Caudate nucleus (tissue), 63 donors: ENCODE measurements at places on chromosomes 11 and 22.

DNA sequence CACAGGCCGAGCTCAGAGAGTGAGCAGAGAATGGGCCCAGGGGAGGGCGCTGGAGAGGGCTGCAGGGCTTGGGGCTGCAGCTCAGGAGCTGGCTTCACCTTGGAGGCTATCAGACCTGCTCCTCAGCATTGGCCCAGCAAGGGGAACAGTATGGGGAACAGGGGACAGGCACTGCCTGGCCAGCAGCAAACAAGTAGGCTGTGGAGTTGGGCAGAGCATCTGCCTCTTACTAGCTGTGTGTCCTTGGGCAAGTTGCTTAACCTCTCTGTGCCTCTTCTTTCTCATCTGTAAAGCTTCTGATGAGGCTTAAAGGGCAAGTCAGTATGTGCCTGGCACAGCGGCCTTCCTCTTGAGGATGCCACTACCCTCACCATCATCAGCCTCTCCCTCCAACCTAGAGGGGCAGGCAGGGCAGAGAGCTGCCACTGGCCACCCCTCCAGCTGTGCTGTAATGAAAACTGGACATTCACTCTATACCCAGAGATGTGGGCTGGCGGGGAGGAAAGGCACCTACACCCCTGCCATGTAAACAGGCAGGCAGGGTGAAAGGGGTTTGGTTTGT, 7.5 kb upstream of the CDKN1C start:
- no peak for DNase-seq

DNA sequence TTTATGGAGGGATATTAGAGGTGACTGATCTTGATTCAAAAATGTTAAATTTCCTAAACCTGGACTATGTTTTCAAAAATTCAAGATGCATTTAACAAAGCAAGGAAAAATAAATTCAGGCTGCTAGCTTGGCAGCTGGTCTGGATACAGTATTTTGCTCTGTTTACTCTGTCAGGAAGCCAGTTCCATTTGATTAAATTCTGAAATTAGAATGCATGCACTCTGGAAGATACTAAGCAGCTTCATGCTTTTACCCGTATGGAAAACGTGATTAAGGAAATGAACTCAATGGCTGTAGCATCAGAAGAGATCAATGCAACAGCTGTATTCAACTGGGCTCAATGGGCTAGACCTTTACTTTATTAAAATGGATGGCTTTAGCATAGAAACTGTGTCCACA, 14.2 kb downstream of the C11orf71 start:
- no peak for DNase-seq

DNA sequence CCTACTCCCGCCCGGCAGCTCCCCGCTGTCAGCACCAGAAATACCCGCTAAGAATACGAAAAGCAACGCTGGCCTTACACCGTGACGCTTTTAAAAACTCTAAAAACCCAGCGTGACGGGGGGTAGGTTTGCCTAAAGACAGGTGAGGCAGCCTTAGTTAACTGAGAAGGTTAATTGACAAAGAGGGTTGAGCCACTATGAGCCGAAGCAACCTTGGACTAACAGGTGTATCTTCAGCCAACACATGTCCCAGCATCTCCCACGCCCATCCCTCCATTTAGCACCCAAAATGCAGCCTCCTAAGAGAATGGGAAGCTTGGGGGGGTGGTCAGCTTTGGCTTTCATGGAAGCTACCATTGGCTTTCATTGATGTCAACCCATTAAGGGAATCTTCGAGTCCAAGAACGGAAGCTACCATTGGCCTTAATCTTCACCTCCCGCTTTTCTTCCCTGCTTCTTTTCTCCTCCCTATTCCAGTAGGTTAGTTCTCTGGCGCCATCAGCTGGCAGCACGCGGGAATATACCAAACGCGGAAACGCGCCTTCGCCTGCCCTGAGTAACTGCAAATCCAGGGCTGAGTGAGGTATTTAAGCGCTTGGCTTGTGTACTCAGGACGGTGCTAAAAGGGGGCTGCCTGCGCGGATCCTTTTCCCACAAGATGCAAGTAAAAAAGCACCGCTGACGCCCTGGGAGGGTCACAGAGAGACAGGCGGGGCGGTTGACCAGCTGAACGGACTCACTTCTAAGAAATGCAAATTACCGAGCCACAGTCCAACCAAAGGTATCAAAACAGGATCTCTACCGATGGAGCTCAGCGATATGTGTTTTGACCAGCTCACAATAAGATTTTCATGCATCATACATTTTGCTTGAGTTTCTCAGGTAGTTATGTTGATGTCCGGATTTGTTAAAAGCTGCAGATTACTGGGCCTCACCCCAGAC, 38.5 kb upstream of the GLYATL1 start:
- peak; percentile 62 for DNase-seq

GRCh38 chr22:25062386-25063085, 110.0 kb downstream of the KIAA1671 start:
- no peak for DNase-seq

DNA sequence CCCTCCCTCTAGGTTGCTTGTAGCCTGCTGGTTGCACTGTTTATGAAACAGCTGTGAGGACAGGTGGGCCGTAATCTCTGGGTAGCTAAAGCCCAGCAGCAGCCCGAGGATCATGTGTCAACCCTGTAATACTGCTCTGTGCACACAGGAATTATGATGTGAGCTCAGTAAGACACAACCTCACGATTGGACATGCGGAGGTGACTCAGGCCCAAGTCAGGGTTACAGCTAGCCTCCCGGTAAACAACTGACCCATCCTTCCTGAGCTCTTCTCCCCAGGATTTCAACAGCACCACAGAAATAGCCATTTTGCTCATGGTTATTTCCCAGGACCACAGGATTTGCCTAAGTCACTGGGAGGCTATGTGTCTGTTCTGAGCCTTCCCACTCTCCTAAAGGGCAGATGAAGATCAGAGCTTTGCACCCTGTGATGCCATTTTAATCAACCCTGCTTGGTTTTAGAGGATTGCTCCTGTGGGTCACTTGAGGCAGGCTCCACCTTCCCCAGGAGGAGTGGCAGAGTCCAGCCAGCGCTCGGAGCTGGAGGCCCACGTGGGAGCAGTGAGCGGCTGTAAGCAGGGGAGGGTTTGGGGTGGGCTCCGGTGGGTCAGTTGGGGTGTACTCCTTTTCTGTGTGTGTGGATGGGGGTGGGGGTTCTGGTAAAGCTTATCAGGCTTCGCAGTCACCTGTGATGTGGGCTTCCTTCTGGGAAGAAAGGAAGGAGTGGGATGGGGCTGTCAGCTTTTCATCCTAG, at the start of gene AMPD3:
TSS of gene AMPD3 (plus strand) at position 387 of the 754 bp plus-strand sequence. CDS start 6,256 bp downstream, outside the sequence.
- no peak for DNase-seq

- DNase-seq = no peak
These were observed 1.0 kb downstream of the CUL5 start for GRCh38 chr11:108009497-108010370.

GRCh38 chr11:235609-235996, 539 bp downstream of the SIRT3 start:
- DNase-seq = no peak

- DNase-seq = no peak
These were observed 18.5 kb upstream of the OR4A16 start for GRCh38 chr11:55324500-55324899.

DNA sequence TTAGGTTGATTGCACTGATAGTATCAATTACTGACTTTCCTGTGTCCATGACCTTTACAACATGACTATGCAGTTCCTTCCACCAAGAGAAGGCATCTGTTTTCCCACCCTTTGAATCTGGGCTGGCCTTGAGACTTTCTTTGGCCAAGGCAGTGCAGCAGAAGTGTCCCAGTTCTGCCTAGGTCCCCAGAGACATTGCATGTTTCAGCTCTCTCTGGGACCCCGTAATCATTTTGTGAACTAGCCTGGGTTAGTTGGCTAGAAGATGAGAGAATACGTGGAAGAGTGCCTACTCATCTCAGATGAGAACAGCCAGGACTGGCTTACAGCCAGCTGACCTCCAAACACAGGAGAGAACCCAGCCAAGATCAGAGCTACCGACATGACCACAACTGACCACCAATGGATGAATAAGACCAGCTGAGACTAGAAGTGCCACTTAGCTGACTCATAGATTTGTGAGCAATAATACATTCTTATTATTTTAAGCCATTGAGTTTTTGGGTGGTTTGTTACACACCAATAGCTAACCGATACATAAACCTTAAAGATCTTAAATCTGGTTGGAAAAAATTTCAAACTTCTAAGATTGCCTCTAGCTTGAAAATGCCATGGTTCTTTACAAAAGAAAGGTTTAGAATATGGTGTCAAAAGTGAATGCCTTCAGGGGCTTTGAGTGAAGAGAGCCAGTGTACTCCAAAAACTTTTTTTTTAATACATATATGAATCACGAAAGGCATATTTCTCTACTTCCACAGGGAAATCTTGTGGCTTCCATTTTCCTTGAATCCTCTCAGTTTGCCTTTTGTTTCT, 145.2 kb downstream of the FBXO7 start:
- DNase-seq = no peak

GRCh38 chr11:1659506-1659905, 29.9 kb downstream of the KRTAP5-5 start:
- DNase-seq = no peak

DNA sequence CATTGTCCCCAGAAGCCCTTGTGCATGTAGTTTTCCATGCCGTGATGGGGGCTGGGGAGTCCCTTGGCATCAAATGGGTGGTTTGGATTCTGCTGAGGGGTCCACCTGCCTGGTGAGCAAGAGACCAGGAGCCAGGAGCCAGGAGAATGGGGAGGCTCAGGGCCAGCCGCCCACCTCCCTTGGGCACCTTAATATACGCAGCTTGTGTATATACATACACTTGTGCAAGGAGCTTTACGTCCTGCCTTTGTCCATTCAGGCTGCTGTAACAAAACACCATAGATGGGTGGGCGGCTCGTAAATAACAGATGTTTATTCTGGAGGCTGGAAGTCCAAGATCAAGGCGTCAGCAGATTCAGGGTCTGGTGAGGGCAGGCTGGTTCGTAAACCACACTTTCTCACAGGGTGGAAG, 62.5 kb downstream of the SMIM38 start:
- DNase-seq = no peak

DNA sequence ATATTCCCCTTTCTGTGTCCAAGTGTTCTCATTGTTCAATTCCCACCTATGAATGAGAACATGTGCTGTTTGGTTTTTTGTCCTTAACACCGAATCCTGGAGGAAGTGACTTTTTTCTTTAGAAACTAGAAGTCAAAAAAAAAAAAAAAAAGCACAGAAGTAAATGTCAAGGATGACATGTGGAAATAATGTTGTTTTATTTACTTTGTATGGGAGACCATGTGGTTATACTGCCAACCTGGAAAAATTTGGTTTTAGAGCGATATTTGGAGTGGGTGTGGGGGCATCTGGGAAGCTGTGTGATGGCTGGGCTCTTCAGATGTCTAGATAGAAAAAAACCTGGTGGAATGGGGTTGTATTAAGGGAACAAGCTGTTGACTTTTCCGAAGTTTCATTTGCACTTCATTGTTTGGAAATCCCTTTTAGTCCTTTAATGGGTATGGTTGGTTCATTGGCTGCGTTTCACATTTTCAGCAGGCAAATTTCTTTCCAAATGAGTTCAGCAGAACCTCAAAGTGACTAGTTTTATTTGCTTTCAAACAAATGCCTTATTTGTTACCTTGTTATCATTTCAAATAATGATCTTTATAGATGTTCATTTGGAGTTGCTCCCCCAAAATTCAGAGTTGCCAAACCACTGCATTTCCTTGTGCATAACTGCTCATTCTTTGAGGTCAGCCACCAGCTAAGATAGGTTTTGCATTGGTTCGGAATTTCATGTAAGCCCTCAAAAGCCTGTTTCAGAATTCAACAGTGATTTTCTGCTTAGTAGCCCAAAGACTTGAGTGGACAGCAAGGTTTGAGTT, 508.2 kb downstream of the METTL15 start:
- DNase-seq = no peak

GRCh38 chr11:115280775-115281174, 223.4 kb downstream of the CADM1 start:
- DNase-seq = no peak
